ENCODE measurements at places on chromosomes 4 and X. TPM values are rescaled to one million over a fixed set of nuclear protein-coding genes. Genes with fewer than 3 reads are reported as not detected.

- no peak overlapping the region for H3K4me3 ChIP-seq
- no peaks in the 10 kb centered on the region for H3K27me3 ChIP-seq
- no peak overlapping the region for H3K27ac ChIP-seq
- peak; percentile 6 for DNase-seq
Observed at GRCh38 chrX:120452131-120452530, 17.0 kb downstream of the LAMP2 start.

The SEC31A gene
- total RNA-seq = 191 TPM

The EVC gene
- 49.0 TPM for total RNA-seq

GRCh38 chrX:34426334-34426733, 230.8 kb downstream of the TMEM47 start:
- H3K4me1 ChIP-seq = no peaks in the 10 kb centered on the region
- H3K27ac ChIP-seq = no peak overlapping the region
- H3K27me3 ChIP-seq = no peaks in the 10 kb centered on the region
- H3K36me3 ChIP-seq = no peaks in the 10 kb centered on the region

GRCh38 chr4:114017120-114017917, 37.9 kb upstream of the ARSJ start:
- no peaks in the 10 kb centered on the region for H3K4me1 ChIP-seq
- no peak overlapping the region for H3K4me3 ChIP-seq
- no peaks in the 10 kb centered on the region for H3K36me3 ChIP-seq
- no peak for DNase-seq
- no peaks in the 10 kb centered on the region for H3K27me3 ChIP-seq
- H3K27ac ChIP-seq = no peak overlapping the region

- H3K27me3 ChIP-seq = no peaks in the 10 kb centered on the region
- no peak for DNase-seq
- H3K27ac ChIP-seq = no peak overlapping the region
Observed at GRCh38 chr4:88575186-88575585, 17.1 kb upstream of the HERC3 start.

- no peak overlapping the region for H3K4me3 ChIP-seq
- H3K4me1 ChIP-seq = no peaks in the 10 kb centered on the region
- no peak overlapping the region for H3K27ac ChIP-seq
- H3K36me3 ChIP-seq = no peaks in the 10 kb centered on the region
- no peaks in the 10 kb centered on the region for H3K27me3 ChIP-seq
- DNase-seq = no peak
Observed at GRCh38 chr4:7487502-7487901, 52.8 kb upstream of the PSAPL1 start.

The PACRGL gene
- total RNA-seq = 31.7 TPM

Data from prostate gland (tissue), 2 donors.